HCEC 1CT (cell line): ENCODE measurements at places on chromosomes 16 and 17.

- DNase-seq: no peak
These were observed 158.6 kb upstream of the CDH5 start for GRCh38 chr16:66207883-66208265.

DNA sequence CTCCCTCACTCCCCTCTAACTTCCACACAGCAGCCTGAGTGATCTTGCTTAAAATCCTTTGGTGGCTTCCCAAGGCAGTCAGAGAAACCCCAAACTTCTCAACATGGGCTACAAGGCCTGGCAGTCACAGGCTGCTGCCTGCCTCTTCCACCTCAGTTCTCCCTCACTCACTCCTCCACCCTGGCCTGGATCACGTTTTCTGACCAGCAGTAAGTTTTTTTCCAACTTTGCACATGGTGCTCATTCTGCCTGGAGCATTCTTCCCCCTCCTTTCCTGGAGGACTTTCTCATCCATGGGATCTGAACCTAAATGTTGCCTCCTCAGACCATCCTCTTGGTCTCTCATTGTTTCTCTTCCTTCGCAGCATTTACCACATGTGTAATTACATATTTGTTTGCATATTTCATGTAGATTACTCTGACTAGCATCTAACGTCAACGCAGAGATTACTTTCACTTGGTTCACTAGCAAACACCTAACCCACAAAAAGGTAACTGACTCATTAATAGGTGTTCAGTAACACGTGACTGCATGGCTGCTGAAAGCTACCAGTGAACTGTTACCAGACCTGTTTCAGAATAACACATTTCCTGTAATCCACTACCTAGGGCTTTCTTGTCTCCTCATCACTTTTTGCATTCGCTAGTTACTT is 17.1 kb downstream of the GNA13 start:
- DNase-seq: no peak

- no peak for DNase-seq
These were observed 11.3 kb downstream of the CPNE7 start for GRCh38 chr16:89586853-89587252.

GRCh38 chr17:74147056-74147835 is 56.2 kb upstream of the RPL38 start:
- DNase-seq: no peak

- peak; percentile 38 for DNase-seq
These were observed 61.0 kb downstream of the CFDP1 start for GRCh38 chr16:75372236-75372856.

DNA sequence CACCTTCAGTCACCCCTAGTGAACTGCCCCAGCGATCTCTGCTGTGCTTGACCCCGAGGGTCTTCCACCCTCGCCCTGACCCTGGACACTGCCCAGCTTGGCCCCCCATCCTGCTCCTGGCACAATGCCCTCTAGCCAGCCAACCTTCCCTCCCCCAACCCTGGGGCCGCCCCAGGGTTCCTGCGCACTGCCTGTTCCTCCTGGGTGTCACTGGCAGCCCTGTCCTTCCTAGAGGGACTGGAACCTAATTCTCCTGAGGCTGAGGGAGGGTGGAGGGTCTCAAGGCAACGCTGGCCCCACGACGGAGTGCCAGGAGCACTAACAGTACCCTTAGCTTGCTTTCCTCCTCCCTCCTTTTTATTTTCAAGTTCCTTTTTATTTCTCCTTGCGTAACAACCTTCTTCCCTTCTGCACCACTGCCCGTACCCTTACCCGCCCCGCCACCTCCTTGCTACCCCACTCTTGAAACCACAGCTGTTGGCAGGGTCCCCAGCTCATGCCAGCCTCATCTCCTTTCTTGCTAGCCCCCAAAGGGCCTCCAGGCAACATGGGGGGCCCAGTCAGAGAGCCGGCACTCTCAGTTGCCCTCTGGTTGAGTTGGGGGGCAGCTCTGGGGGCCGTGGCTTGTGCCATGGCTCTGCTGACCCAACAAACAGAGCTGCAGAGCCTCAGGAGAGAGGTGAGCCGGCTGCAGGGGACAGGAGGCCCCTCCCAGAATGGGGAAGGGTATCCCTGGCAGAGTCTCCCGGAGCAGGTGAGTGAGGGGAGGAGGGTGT is at the start of gene TNFSF13:
TSS of gene TNFSF13 (plus strand) at position 207 of the 776 bp plus-strand sequence. CDS start at position 497, 290 bp downstream.
- DNase-seq: no peak
